ENCODE measurements at places on chromosomes 1 and 21. TPM values are rescaled to one million over a fixed set of nuclear protein-coding genes. Genes with fewer than 3 reads are reported as not detected.

- no peak for DNase-seq
These were observed 19.8 kb upstream of the SARS1 start for GRCh38 chr1:109193653-109194590.

DNA sequence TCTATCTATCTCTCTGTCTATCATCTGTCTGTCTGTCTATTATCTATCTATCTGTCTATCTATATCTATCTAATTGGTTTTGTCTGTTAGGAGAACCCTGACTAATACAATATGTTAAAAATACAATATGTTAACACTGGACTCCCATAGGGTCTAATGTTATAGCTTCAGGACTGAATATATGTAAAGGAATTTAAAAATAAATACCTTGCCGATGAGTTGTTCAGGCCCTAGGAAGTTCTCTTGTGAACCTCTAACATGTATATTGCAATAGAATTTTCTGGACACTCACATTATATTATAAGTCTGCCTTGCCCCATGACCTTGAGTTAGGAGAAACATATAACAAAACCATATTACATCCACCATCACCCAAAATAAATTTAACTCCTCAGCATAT is 900.6 kb downstream of the NCAM2 start:
- no peak for DNase-seq

DNA sequence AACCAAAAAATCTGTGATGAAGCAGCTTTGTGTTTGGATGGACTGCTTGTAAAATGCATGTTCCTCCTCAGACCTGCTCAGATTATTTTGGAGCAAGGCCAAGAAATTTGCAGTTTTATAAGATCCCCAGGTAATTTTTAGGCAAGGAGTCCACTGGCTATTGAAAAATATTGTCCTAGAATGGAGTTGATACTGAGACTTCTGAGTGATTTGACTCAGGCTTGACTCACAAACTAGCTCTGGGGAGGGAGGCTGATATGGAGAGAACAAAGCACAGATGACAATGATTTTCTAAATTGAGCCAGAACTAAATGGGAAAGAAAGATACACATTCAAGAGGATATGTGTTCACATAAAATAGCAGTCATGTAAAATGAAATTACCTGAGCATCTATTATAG is 36.7 kb downstream of the AGL start:
- DNase-seq: no peak

CR1L gene
- total RNA-seq: not detected

OR2M7 gene
- total RNA-seq: not detected

DNA sequence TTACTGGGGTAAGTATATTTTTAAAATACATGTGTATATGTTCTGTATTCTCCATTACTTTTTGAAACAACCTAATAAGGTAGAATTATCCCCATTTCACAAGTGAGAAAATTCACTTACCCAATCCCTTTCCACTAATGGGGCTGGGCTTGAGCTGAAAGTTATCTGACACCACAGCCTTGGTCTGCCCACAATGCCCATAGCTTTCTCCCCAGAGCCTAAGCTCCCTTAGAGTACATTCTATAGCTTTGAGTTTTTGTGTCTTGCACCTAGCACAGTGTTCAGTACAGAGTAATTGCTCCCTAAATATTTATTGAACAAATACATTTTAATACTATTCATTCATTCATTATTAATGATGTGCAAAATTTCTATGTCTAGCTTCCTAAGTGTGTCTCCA is 152.7 kb upstream of the RUNX1 start:
- no peak for DNase-seq

DNA sequence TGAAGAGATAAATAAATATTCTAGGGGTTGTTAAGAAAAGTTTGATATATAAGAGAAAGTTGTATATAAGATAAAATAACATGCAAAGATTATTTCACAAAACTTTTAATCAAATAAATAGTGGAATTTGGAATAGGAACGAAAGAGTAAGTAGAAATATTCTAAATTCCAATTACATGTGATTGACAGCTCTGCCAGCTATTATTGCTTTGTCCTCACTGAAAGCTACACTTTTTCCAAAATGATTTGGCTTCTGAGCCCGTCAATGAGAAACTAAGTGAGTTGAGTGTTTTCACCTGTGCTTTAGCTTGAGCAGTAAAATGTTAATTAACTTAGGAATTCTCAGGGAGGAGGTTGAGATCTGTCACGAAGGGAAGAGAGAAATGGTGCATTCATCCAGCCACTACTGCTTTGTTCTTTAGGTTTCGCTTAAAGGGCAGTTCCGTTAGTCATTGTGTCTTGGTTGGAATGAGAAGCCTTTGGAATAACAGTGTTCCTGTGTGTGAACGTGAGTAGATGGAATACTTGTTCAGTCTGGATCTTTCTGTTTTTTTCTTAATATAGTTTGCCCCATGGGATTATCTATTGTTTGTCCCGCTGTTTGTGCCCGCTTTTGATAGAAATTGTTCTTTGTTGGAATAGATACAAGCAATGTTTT is 63.3 kb upstream of the CR1L start:
- DNase-seq: no peak

GRCh38 chr1:201945863-201946223 is 505 bp downstream of the LMOD1 start:
- no peak for DNase-seq

B3GALT2 gene
- total RNA-seq: not detected

DDI2 gene
- 8.4 TPM for total RNA-seq

- no peak for DNase-seq
These were observed 73.8 kb downstream of the LYPLAL1 start for GRCh38 chr1:219247441-219247840.

- DNase-seq: no peak
These were observed 17.9 kb upstream of the ETV3 start for GRCh38 chr1:157156058-157156541.

KRTCAP2 gene
- total RNA-seq: 193 TPM

DNA sequence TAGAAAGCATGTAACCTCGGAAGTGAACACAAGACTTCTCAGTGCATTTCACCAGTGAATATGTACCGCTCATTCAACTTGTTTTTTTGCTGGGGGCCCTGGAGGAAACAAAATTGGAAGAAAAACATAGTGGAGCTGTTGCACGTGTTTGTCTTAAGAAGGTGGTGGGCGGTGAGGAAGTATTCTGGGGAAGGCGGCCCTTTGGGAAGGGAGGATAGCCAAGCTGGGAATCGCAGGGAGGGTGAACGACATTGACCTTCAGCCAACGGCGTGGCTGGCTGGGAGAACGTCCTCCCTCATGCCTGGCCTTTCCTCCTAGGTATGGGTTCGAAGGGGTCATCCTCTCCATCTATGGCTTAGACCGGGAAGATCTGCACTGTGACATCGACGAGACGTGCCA is 19.4 kb downstream of the TFF3 start:
- DNase-seq: no peak

GRCh38 chr1:13482600-13482999 is 31.2 kb downstream of the LRRC38 start:
- no peak for DNase-seq

Measured in epithelial cell of proximal tubule (primary cell).